AG08395 (cell line): ENCODE measurements at places on chromosomes 2 and 18.

- DNase-seq, result no peak
These were observed 35.5 kb downstream of the GKN2 start for GRCh38 chr2:68917034-68917718.

GRCh38 chr18:31490833-31491232 lies 7.1 kb upstream of the DSG2 start:
- no peak for DNase-seq

- no peak for DNase-seq
These were observed 236.8 kb downstream of the GRB14 start for GRCh38 chr2:164384434-164384833.

- no peak for DNase-seq
These were observed 1560.6 kb upstream of the SLC39A10 start for GRCh38 chr2:194096402-194096801.

DNA sequence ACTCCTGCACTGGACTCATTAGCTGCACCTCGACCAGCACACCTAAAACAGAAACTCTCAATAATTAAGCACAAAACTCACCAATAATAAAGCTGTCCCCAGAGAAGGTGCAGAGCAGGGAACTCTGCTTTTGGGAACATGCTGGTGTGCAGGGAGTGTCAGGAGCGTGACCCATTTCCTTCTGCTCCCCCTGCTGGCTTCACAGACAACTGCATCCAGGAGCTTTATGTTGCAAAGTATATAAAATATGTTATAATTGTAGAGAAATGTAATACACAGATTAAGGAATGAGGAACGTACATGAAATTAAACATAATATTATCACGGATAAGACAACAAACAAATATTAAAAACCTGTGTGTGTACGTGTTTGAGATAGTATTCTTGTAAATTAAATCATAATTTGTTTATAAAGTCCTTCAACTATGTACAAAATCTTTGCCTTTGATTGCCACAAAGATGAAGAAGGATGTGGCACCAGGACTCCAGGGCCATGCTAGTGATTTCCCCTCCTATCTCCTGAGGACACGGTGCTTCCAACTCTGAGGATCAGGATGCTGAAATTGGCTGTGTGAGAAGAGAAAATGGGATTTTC lies 68.6 kb upstream of the MAL start:
- DNase-seq, result peak; percentile 62

DNA sequence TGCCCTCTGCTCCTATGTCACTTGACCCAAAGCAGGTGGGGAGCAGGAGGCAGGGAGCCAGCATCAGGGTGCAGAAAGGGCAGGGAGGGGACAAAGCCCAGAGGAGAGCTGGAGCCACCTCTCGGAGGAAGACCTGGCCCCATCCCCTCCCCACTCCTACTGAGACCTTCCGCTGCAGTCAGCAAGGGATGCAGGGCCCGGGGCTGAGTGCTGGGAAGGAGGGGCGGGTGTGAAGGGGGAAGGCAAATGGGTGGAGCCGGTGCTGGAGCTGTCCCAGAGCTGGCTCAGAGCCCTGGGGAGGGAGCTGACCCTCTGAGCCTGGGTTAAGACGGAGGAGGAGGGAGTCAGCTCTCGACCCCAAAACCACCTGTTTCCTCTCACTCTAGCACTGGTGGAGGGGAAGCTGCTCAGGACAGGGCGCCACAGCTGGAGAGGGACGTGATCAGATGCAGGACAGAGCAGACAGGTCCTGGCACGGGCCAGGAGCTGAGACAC lies 33.8 kb downstream of the HS1BP3 start:
- no peak for DNase-seq

GRCh38 chr2:209688385-209688784 lies 83.2 kb upstream of the UNC80 start:
- no peak for DNase-seq

GRCh38 chr2:191150230-191150599 lies 579 bp downstream of the STAT4 start:
- no peak for DNase-seq

DNA sequence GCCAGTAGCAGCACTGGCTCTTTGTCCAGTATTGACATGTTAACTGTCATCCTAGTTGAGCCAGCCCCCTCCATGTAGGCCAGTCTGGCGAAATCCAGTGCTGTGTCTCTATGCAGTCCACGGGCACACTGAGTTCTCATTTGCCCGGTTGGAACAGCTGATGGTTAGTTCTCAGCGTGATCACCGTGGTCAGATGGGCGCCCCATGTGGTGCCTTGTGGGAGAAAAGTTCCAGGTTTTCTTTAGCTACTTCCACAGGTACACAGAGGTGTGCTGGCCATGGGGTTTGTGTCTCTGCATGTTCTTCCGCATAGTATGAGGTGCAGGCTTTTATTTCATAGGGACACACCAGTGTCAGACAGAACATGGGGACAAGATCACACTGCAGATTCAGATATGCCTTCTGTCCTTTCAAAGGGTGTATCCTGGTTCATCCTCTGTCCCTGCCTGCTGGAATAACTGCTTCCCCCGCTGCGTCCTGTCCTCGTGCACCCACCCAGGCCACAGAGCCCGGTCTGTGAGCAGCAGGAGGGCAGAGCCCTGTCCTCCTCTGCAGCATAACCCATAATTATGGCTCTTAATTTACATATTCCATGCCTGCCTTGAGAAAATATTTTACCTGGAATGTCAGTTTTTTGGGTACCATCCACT lies 334.1 kb downstream of the GBX2 start:
- no peak for DNase-seq

DNA sequence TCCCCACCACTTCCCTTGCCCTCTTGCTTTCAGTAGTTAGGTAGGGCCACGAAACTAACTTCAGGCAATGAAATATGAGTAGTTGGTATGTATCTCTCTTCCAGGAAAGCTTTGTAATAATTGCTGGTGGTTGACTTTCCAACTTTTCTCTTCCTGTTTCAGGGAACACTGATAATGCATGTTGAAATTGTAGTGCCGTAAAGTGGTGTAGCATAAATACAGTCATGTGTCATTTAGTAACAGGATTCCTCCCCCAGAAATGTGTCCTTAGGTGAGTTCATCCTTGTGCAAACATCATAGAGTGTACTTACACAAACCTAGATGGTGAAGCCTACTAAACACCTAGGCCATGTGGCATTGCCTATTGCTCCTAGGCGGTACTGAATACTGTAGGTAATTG lies 429.2 kb downstream of the PID1 start:
- peak; percentile 5 for DNase-seq

GRCh38 chr2:236117401-236117800 lies 50.8 kb downstream of the GBX2 start:
- peak; percentile 13 for DNase-seq

GRCh38 chr2:209960676-209961630 lies 41.5 kb upstream of the RPE start:
- DNase-seq, result peak; percentile 35

DNA sequence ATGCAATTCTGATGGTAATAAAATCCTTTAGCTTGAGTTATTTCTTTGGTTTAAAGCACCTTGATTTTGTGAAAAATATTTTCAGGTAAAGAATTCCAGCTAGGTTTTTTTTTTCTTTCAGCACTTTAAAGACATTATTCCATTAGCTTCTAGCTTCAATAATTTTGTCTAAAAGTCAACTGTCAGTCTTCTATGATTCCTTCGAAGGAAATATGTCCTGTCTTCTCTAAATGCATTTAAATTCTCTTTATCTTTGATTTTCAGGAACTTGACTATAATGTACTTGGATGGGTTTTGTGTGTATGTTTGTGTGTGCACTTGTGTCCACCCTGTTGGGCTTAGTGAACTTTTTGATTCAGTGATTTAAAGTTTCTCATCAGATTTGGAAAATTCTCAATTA lies 4.7 kb downstream of the LONRF2 start:
- no peak for DNase-seq

DNA sequence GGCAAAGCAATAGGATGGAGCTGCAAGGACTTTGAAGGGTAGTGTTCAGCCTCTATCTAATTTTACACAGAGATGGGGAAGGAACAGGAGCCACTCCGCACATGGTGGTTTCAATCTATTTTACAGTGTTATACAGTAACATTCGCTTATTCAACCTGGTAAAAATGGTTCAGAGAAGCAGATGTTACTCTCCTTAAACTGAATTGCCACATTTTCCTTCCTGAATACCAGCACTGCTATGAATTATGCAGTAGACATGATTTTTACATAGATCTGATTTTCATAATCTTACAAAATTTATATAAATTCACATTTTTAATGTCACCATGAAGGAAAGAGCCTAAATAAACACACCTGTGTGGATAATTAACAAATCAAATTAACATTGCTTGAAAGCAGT lies 85.0 kb downstream of the ITGA4 start:
- no peak for DNase-seq

DNA sequence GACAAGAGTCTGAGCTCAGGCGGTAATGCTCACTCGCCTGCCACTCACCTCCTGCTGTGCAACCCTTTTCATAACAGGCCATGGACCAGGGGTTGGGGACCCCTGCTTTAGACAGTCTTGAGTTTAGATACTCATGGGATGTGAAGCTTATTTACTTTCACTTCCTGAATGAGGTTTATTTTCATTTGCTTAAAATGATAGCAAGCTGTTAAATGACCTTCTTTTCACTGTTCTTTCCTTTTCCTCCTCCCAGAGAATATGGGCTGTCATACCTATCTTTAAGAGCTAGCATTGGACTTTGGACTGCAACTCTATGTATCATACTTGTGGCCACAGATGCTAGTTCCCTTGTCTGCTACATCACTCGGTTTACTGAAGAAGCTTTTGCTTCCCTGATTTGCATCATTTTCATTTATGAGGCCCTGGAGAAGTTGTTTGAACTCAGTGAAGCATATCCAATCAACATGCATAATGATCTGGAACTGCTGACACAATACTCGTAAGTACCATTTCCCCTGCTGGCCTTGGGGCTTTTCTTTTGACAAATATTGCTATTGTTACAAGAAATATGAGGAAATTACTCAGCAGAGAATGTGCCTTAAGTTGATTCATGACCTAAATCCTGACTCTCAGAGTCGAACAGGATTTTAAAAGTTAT lies 168.5 kb downstream of the DPP4 start:
- DNase-seq, result no peak

GRCh38 chr2:206211657-206212255 lies 52.1 kb downstream of the EEF1B2 start:
- DNase-seq, result peak; percentile 54

GRCh38 chr2:141805302-141805701 lies 325.5 kb downstream of the LRP1B start:
- no peak for DNase-seq

DNA sequence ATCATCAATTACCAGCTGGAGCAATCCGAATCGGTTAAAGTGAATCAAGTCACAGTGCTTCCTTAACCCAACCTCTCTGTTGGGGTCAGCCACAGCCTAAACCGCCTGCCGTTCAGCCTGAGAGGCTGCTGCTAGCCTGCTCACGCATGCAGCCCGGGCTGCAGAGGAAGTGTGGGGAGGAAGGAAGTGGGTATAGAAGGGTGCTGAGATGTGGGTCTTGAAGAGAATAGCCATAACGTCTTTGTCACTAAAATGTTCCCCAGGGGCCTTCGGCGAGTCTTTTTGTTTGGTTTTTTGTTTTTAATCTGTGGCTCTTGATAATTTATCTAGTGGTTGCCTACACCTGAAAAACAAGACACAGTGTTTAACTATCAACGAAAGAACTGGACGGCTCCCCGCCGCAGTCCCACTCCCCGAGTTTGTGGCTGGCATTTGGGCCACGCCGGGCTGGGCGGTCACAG lies 496 bp upstream of the ITGA4 start:
- DNase-seq, result peak; percentile 6

GRCh38 chr18:74539289-74539688 lies 5.0 kb downstream of the CNDP1 start:
- no peak for DNase-seq

DNA sequence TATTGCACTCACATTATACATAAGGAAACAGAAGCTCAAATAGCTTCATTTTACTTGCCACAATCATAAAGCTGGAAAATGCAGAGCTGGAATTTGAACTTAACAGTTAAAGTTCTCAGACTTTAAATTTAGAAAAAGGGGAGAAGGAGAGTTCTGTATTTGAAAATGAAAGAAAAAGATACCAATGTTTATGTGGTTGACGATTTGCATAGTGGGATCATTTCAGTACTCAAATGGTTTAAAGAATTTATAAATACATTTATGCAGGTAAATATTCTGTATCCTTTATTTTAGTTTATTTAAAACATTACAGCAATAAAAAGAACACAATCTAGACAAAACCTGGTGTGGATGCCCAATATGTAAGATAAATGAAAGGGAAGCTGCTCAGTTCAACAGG lies 25.5 kb upstream of the STAT4 start:
- DNase-seq, result no peak

GRCh38 chr2:120617055-120617454 lies 118.6 kb upstream of the GLI2 start:
- DNase-seq, result peak; percentile 44

- peak; percentile 23 for DNase-seq
These were observed 14.8 kb upstream of the SLC66A3 start for GRCh38 chr2:11140492-11140891.

DNA sequence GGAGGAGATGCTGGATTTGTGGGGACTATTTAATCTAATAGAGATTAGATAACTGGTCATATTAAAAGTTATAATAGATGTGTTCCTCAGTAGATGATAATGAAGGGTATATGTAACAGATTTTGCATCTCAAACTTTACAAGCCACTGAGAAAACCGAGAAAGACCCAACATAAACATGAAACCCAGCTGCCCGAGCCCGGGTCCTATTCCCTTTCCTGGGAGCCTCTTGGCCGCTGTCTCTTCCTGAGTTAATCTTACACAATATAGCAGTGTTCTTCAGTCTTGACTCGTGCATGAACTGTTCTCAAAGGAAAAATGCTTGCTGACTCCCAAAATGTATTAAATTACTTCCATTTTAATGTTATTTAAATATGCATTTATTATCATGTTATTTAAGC lies 94.5 kb downstream of the COPS8 start:
- no peak for DNase-seq

DNA sequence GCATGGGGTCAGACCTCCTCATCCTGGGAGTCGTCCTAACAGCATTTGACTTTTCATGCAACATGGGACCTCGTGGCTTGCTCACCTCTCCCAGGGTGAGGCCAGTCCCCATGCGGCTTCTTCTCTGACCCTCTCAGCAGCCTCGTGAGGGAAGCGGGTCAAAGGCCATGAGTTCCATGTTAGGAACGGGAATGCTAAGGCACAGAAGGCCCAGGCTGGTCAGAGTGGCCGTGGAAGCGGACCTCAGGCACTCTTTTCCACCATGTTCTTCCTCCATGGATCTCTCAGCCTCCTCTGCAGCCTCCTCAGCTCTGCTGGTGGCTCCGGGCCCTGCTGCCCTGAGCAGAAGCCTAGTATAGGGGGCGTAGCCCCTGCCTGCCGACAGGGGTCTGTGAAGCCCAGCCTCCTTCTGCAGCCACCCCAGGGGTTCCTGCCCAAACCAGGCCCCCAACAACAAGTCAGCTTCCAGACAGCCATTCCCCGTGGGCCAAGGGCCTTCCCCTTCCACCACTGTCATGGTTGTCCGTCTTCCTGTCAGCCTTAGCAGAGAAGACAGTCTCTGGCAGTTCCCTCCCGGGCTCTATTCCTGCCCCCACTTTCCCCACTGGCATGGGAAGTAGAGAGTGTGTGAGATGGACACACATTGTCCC lies 60.0 kb upstream of the OTOF start:
- DNase-seq, result no peak

DNA sequence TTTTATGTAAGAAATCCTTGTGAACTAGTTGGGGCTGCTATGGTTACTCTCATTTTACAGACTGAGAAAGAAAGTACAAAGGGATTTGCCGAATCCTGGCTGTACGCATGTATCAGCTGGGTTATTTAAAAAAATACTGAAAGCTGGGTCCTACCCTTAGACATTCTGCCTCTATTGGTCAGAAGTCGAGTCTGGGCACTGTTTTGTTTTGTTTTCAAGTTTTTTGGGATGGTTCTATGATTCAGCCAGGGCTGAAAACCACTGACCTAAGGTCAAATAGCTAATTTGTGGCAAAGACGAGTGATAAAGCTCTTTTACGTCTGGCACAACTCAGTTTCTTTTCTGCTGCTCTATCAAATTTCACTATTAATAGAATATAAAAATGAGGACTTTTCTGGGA lies 5.9 kb upstream of the SLC8A1 start:
- DNase-seq, result peak; percentile 11
